ENCODE measurements at places on chromosomes 2 and 18.

DNA sequence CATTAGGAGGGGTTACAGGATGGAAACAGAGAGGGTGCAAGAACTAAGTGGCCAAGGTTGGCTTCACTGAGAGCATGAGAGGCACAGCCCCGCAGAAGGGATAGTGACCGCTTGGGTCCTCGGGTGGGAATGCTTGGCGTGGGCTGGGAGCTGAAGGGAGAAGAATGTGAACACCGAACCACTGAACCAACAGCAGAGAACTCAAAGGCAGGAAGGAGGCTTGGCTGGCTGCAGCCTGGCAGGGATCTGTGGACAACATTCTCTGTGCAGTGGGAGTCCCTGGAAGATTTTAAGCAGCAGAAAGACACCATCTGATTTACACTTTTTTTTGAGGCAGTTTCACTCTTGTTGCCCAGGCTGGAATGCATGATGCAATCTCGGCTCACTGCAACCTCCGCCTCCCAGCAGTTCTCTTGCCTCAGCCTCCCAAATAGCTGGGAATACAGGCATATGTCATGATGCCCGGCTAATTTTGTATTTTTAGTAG, 33.9 kb downstream of the SOWAHC start:
- DNase-seq: no peak

DNA sequence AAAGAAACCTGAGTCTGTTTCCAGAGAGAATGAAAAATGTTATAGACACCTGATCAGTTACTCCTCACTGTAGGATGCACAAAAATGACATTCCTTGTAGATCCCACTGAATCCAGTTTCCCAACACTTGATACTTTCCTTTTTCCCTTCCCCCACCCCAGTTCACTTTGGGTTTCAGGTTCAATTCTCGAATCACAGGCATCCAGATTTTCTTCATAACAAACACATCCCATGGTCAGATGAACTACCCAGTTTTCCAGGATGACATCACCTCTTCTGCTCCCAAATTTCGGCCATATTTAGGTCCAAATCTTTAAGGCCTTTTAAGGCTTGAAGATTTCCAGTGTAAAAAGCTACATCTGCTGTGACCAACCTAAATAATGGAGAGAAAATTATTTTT, 51.5 kb downstream of the UGP2 start:
- DNase-seq: no peak

DNA sequence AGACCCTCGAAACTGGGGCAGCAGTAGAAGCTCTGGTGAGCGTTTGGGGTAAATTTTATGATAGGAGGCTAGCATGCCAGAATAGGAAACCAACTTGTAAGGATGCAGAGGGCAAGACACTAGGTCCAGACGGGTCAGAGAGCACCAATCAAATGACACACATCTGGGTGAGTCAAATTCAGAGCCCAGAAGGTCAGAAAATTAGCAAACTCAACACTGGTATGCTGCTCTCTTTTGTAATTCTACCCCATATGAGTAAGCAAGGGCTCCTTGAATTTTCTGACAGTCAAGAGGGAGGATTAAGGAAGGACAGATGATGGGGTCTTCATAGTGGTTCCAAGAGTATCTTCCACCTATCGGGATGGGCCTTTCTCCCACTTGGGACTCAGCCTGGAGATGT, 209.8 kb downstream of the BCL2 start:
- no peak for DNase-seq

- no peak for DNase-seq
Observed at GRCh38 chr2:128084757-128085156, 6.2 kb upstream of the UGGT1 start.

- no peak for DNase-seq
Observed at GRCh38 chr2:624096-624495, 53.1 kb downstream of the TMEM18 start.

DNA sequence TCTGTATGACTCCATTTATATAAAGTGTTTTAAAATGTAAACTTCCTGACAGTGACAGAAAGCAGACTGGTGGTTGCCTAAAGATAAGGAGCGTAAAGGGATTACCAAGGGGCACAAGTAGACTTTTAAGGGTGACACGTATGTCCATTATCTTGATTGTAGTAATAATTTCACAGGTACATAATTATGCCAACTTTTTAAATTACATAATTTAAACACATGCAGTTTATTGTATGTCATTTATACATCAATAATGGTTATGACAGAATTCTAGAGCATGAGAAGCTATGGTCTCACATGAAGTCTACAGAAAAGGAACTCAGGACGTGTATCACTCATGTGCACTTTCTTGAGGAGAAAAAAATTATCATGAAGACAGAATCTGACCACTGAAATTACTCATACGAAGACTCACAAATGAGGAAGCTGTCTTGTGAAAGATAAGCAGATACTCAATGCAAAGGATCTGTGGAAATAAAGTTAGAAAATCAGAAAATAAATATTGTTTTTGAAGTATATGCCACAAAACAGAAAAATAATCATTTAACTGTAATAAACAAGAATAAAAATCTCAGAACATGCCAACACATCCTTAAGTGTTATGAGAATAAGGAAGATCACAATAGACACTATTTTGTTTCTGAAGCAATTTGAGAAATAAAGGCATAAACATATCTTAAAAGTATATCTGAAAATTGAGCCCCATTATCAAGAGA, 84.4 kb downstream of the TMEM131 start:
- peak; percentile 7 for DNase-seq

DNA sequence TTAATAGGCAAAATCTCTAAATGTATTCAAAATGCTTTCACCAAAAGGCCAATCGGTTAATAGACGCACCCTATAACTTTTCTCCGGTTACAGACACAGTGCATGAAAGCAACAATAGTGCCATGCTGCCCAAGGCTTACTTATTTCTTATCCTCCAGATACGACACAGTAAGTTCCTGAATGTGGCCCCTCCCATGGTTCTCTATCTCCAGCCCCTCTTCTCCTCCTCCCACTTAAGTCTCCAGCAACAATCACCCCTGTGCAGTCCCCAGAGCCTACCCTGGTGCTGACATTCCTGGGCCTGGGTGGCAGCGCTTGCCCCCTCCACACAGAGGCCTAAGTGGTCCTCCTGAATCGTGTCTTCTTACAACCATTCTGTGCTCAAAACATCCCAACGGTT, 3.6 kb downstream of the KIDINS220 start:
- DNase-seq: no peak

- no peak for DNase-seq
Observed at GRCh38 chr2:121321476-121321875, 36.5 kb upstream of the TFCP2L1 start.

DNA sequence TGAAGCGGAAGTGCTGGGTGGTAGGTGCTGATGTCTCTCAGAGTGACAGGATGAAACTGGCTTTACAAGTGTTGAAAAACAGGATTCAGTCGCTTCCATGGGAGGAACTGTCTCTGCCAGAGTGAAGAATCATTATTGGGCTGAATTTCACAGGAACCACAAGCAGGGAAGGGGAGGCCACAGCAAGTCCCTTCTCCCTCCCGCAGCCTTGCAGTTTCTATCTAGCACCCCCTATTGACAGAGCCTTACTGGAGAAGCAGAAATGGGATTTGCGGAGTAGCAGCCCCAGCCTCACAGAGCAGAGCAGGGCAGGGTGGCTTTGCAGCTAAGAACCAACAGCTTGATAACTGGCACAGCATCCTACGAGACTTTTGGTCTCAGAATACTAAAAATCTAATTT, 33.3 kb upstream of the RMP24 start:
- DNase-seq: no peak

GRCh38 chr2:168894720-168895119, 4.5 kb upstream of the SPC25 start:
- DNase-seq: no peak

DNA sequence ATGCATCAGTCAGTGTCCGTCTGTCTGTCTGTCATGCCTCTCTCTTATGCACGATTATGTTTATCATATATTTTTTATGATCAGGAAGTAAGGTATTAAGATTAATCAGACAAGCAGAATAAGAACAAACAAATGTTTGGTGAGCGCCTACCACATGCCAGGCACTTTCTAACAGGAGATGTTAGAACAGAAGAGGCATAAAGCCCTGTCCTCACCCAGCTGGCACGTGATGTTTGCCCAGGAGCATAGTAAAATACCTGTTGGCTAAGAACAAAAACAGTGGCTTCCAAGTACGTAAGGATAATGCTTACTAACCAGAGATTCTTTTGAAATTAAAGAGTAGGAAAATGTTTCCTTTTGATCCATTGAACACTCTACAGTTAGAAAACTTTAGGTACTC, 380.2 kb upstream of the RAB12 start:
- no peak for DNase-seq

- DNase-seq: no peak
Observed at GRCh38 chr18:22318745-22319407, 98.8 kb downstream of the CTAGE1 start.

DNA sequence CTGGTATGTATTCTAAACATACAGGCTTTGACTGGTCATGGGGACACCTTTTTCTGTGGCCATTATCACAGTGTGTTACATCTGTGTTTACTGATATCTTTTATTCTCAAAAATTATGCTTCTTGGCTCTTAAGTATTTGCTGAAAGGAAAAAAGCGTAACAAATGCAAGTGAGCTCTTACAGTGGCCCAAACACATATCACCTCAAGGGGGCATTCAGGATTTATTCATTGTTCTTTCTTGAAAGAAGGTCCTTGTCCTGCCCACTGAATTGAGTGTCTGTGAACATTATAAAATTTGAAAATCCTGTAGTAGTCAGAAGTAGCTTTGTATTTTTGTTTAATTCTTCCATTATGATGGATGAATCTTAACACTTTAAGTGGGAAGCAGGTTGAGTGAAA, 454.5 kb downstream of the XIRP2 start:
- no peak for DNase-seq
